Stimulated activated CD4-positive, alpha-beta T cell treated with anti-CD3 and anti-CD28 coated beads, Interleukin-4, amount 100 ng/mL, for 24 hours (primary cell): ENCODE measurements at places on chromosomes 12 and 14.

- DNase-seq: no peak
Observed at GRCh38 chr14:39169541-39169900, 612 bp downstream of the TRAPPC6B start.

DNA sequence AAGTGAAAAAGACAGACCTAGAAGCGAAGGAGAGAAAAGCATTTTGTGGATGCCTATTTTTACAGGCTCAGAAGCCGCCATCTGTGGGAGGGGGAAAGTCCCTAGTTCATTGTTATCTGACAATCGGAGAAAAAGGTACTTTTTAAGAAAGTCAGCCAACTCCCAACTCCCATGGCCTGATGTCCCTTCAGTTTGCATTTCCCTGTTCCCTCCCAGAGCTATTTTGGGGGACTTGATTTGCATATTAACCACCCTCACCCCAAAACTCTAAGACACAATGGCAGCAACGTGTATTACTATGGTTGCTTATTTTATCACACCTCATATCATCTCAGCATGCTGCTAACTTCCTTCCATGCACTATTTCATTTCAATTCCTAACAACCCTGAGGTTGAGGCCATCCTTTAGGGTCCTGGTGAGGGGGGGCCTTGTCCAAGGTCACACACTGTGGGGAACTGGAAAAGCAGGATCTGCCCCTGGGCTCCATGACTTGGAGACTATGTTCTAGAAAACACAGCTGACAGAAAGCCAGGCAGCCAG lies 18.7 kb downstream of the HVCN1 start:
- DNase-seq: peak; percentile 64

DNA sequence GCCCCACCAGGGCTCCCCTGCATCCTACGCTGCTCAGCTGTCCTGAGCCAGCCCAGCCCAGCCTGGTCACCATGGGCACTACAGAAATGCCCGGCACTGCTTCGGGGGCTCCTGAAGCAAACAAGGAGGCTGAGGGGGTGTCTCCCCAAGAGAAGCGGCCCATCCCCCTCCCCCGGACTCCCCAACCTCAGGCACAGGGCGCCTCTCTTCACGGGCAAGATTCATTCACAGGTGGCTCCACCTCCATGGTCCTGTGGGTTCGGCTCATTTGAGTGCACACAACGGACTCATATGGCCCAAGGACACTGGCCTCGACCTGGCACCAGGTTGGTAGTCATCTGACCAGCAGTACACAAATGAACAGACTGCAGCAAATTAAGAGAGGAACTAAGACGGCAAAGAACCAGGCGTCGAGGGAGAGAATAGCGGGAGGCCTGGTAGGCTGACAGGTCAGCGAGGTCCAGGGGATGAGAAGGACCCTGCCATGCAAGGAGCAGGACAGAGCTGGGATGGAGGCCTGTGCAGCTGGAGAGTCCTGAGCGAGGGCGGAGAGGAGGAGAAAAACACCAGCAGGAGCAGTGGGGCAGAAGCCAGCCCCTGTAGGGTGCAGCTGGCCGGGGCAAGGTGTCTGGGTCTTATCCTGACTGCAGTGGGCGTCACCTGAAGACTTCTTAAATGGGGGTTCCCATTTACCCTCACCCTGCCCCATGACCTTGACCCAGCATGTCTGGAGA lies 60.2 kb downstream of the PRIMA1 start:
- DNase-seq: no peak

GRCh38 chr12:64669270-64669842 lies 59.1 kb downstream of the RASSF3 start:
- DNase-seq: peak; percentile 41

DNA sequence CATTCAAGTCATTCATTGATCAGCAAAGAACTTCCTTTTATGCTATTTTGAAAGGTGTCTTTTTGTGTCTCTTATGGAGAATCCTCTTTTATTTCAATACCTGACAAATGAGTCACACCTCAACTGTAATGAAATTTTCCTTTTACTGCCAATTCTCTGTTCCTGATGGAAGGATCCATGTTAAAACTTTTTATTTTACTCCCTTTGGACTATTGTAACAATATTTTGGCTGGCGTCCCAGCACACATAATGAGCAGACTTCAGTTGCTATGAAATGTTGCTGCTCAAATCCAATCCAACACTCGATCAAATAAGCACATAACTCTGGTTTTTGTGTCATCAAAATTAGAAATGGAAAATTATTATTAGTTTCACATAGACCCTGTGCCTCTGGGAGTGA lies 21.9 kb upstream of the SLC15A5 start:
- DNase-seq: no peak

GRCh38 chr12:65916991-65917695 lies 92.9 kb downstream of the HMGA2 start:
- DNase-seq: no peak

GRCh38 chr12:62673028-62673815 lies 206.6 kb downstream of the MON2 start:
- no peak for DNase-seq

DNA sequence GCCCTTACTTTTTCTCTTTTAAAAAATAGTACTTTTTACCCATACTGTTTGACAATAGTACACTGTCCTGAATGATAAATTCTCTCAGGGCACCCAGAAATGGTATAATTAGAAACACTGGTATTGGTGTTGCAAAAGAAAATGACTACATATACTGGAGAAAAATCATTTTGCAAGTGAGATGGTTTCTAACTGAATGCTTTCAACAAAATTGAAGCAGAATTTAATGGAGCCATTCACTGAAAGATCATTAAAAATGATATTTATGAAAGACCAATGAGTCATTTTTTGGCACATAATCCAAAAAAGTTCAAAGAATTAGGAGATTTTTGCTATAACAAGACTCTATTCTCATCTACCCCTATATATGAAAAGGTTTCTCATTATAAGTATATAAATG lies 68.8 kb downstream of the TMTC1 start:
- no peak for DNase-seq

DNA sequence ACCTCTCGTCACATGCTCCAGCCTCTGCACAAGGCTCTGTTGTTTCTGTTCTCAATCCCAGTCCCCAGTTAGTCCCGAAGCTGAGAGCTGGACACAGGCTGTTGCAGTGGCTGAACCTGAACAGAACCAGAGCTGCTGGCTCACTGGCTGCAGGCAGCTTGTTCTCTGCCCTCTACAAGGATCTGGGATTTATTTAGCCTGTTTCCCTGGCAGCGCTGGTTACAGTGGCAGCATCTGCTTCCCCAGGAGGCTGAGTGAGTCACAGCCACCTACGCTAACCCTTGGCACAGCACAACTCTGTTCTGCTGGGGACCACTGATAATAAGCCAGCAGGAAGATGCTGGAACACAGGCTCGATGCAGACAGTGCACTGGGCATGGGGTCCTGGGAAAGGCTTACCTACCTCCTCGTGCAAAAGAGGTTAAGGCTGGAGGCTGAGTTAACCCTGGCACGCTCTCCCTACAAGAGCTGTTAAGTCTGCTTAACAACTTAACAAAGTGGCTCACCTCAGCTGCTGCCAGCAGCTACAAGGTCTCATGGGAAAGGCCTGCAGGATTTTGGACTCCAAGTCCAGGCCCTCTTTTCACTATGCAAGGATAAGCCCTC lies 299.6 kb downstream of the PCNX1 start:
- DNase-seq: no peak

DNA sequence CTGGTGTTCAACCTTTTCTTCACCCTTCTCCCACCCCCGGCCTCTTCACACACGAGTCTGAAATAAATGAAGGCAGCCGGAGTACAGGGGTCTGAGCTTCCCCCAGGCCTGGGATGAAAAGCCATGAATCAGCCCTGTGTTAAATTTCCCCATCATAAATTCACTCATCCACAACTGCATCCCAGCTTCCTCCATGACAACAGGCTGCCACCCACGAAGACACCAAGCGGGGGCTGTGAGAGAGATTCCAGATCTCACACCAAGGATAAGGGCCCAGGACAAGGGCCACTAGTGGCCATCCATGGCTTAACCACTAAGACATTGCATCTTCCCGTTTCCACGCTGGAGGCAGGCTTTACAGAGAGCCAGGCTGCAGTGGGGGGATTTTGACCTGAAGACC lies 93.9 kb upstream of the NCOR2 start:
- no peak for DNase-seq

DNA sequence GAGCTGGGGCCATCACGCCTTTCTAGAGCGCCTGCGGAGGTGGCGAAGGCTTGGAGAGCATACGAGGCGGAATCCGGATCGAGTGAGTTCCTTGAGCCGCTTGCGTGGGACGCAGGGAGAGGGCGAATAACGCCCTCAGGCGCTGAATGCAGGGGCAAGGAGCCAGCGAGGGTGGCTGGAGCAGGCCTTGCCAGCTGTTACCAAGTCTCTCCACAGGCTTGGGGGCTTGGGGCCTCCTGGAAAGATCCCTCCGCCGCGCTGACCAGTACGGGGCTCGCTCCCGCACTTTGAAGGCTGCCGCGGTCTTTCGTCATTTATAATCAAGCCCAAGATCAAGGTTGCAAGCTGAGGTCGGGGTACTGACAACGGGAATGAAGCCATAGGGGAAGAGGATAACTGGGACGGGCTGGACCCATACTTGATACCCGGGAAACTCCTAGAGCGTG lies 1.2 kb downstream of the FLRT2 start:
- DNase-seq: no peak

DNA sequence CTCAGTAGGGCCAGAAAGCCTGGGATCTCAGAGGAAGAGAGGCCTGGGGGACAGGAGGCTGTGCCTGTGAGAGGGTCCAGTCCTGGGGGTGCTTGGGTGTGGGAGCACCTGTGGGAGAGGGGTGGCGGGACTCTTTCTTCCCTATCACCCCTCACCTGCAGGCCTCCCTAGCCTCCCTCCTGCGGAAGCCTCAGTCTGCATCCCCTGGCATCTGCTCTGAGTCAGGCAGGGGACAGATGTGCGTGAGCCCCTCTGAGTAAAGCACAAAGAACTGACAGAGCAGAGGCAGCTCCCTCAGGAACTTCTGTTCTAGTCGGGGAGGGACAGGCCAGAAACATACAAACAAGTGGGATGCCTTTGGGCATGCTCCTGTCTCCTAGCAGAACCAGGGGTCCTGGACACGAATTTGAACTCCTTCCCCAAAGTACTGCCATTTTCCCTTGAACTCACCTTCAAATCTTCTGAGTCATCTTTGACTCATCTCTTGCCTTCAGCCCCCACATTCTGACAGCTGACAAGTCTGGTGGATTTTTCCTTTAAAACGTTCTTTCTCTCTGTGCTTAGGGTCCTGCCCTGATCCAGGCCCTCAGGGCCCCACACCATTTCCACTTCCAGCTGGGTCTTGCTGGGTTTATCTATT lies 8.5 kb upstream of the HSP90AA1 start:
- DNase-seq: no peak

DNA sequence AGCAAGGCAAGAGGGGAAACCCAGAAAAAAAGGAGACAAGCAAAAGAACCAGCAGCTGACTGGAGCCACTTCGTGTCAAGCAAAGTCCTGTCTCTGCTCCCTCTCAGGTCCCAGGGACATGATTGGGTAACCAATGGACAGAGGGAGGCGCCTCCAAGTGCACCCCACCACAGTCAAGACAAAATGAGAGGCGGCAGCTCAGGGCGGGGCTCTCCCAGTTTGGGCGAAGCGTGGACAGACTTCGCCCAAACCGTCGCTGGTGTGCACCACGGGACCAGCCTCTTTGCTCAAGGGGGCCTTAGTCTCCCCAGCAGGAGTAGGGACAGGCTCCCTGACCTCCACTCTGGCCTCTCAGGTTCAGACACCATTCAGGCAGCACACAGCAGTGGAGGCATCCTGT lies 1.5 kb upstream of the BEGAIN start:
- DNase-seq: no peak
